ENCODE measurements at places on chromosomes 6 and 20.

- no peak for DNase-seq
Measured at GRCh38 chr6:166389119-166389518, 6.4 kb upstream of the MPC1 start.

- DNase-seq, result no peak
Measured at GRCh38 chr6:116277124-116277523, 2.6 kb downstream of the TSPYL1 start.

DNA sequence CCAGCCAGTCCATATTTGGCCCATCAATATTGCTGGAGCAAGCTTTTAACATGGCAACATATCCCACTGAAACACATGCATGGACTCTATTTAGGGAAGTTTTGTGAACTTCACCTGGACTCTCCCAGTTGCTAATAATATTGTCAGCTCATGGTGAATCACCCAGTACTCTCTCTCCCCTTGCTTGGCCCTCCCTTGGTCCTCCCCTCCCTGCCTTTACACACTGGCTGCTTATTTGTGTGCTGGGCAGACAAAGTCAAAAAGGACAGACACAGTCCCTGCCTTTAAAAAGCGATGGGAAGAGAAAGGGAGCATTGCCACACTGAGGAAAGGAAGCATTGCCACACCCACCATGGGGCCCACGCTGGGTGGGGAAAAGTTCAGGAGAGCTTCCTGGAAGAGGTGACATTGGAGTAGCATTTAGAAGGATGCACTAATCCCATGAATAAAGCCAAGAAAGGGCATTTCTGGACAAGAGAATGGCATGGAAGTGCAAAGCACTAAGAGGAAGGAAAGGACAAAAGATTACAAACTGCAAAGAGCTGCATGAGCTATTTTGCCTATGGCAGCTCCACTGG, 143.4 kb upstream of the EXOC2 start:
- DNase-seq, result no peak

DNA sequence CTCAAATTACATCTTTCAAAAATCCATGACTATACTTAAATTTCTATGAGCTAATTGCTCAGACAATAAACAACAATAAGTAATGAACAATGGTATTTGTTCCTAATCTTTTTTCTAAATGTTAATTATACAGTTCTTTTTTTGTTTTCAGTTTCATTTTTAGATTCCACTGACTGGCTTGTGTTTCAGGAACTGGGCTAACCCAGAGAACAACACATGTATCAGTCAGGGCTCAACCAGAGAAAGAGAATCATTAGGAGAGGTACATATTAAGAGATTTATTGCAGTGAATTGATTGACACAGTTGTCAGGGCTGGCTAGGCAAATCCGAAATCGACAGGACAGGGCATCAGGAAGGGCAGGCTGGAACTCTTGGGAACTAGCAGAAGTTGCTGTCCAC, 182.8 kb downstream of the GRM1 start:
- no peak for DNase-seq

- DNase-seq, result no peak
Measured at GRCh38 chr6:131949909-131950766, 1.0 kb downstream of the CCN2 start.

DNA sequence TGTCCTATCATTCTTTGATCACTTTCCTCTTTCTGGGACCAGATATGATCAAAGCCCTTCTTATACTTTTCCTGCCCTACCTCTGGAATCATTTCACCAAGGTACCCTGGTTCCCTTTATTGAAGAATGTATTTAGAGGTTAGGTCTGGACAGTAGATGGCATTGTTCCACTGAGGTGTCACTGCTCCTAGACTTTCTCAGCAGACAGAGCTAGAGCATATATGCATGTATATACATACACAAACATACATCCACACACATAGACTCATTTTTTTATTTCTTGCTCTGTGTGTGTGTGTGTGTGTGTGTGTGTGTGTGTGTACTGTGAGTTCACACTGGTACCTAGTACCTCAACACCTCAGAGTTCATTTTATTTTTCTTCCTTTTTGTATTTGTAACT, 40.9 kb downstream of the PTPRA start:
- no peak for DNase-seq

- DNase-seq, result no peak
Measured at GRCh38 chr20:16601047-16601446, 27.8 kb upstream of the KIF16B start.

DNA sequence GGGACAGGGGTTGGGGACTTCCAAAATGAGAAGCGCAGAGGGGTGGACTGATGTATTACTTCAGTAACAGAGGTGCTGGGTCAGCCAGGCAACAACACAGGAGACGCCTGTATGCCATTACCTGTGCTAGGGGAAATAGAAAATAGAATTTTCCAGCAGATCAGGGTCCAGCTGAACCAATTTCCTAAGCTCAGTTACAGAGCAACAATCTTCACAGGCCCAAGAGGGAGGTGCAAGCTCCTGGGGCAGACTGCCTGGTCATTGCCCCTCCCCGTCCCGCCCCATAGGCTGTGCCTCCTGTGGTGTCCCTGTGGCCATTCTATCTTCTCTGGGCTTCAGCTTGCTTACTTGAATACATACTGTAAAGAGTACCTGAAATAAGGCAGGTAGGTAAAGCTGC, 3.7 kb downstream of the KCNK5 start:
- no peak for DNase-seq

DNA sequence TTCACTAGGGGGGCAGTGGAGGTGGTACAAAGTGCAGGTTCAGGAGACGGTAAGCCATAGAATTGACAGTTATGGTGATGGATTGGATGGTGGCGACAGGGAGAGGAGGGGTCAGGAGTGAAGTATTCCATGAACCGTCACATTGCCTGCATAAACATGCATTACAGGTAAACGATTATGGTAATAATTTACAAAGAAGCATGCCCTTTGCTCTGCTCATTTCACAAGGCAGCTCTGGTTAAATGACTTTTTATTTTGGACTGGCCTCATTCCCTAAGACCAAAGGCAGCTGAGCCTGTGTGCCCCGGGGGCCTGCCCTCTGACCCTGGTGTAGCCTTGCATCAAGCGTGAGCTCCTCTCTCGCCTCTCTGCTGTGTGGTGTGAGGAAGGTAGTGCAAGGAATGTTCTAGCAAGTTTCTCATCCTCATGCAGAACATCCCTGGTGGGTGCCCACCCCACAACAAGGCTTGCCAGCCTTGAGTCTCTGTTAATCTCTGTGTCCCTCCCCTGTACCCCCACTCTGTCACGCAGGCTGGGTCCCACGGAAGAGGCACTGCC, 59.0 kb downstream of the PPP1R14C start:
- DNase-seq, result no peak

DNA sequence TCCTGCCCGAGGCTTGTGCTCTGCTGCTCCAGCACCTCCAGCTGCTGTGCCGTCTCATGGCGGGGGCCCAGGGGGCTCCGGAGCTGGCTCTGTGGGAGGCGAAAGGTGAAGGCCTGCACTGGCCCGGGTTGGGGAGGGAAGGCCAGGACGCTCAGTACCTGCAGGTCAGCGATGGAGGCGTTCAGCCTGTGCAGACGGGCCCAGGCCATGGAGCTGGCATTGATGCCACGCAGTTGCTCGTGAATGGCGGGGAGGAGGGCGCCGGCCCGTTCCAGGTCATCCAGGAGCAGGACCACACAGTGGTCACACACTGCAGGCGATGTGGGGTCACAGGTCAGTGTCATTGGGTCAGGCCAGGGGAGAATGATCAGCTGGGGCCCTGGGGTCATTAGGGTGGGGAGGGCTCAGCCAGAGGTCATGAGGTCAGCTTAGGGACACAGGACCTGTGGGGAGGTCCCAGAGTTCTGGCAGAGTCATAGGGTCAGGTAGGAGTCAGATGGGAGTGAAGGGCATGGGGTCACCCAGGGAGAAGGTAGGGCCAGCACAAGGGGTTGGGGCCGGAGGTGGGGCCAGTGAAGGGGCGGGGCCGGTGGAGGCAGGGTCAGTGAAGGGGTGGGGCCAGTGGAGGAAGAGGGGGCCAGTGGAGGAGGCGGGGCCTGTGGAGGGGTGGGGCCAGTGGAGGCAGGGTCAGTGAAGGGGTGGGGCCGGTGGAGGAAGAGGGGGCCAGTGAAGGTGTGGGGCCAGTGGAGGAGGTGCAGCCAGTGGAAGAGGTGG, 18.0 kb downstream of the ADRM1 start:
- DNase-seq, result no peak

DNA sequence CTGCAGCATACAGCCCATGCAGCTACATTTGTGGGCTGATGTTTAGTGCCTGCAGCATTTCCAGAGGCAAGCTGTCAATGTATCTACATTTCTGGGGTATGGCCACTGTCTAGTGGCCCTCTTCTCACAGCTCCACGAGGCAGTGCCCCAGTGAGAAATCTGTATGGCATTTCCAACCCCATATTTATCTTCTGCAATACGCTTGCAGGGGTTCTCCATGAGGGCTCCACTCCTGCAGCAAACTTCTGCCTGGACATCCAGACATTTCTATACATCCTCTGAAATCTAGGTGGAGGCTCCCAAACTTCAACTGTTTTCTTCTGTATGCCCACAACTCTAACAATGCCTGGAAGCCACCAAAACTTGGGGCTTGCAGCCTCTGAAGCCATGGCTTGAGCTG, 502.3 kb downstream of the C6orf118 start:
- DNase-seq, result no peak

DNA sequence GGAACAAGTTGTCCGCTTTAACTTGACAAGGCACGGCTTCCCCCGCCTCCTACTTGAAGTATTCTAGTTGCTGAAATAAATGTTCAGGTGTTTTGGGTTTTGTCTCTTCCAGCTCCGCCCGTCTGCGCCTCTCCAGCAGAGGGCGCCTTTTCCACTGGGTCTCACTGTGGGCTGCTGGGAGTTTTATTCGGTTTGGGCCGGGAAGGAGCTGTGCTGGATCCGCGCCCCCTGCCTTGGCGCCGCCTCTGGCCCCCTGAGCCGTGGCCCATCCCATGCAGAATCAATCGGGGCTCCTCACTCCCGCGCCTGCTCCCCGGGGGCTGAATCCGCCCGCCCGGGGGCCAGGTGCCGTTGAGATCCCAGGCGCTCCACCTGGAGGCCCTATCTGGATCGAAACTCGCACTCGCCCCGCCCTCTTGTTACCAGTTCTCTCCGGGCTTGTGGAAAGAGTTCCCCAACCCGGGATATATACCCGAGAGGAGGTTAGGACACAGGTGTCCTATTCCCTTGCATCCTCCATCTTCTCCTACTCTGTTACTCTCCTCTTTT, 51.0 kb upstream of the TCF21 start:
- DNase-seq, result peak; percentile 38

- DNase-seq, result no peak
Measured at GRCh38 chr20:63360850-63361518, at the start of gene CHRNA4. CHRNA4 (minus strand) TSS chr20:63361349; CDS start chr20:63361165, 184 bp downstream.

- no peak for DNase-seq
Measured at GRCh38 chr6:72999995-73000394, 225.3 kb downstream of the KHDC1L start.

DNA sequence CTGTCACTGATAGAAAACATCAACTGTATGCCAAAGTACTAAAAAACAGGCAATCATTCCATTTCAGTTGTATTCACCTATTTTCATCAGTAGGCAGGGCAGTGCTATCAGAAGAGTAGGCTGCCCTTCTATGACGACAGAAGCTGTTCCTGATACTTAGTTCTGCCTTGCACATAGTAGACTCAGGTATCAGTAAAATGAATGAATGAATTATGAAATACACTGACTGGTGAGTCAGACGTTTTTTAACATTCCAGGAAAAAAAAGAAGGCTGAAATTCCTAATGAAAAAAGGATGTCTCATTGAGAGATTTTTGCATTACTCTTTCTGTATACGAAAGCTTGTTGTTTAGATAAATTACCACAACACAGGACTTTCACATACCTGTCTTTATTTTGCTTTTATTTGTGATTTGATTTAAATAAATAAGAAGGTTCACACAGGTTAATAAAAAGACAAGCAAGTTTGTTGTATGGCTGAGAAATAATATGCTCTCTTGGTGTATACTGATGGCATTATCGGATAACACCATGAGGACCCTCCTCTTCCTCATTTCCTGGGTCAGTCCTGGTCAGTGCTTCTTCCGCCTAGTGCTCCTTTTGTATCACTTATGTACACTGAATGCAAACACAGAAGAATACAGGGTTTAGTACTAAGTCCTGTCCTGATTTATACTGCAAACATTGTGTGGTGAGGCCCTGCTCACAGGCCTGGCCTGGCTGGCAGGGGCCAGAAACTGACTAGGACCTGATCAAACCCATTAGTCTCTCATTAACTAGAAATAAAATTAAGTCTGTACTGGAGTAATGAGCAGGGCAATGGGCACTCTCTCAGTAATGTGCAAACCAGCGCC, 39.4 kb upstream of the SPDEF start:
- no peak for DNase-seq

DNA sequence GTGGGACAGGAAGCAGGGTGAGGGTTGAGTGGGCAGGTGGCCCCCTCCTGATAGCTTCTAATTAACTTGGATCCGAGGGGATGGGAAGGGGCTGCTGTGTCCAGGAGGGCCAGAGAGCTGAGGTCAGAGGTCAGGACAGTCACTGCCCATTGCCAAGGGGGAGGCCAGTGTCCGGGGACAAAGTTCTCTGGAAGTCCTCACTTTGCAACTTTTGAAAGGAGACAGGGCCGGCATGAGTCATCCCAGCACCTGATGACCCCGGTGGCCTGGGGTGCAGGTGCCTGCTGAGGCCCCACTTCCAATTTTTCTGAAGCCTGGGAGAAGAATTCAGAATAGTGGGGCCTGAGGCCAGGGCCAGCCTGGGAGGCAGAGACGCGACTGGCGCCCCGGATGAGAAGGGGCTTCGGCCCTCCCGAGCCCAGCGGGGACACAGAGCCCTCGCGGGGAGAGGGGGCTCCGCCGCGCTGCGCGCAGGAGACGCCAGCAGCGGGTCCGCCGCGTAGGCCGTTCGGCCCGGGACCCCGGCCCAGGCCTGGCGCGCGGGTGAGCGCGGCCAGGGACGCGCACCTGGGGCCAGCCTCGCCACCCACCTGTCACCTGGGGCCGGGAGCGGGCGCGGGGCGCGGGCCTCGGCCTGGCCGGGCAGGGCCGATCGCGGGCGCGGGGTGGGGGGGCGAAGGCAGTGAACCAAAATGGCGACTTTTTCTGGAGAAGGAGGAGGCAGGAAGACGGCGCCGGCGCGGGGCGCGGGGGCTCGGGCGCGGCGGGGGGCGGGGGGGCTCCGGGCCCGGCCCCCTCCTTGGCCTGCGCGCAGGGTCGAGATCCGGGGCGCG, 586 bp downstream of the ZNF512B start:
- DNase-seq, result no peak

DNA sequence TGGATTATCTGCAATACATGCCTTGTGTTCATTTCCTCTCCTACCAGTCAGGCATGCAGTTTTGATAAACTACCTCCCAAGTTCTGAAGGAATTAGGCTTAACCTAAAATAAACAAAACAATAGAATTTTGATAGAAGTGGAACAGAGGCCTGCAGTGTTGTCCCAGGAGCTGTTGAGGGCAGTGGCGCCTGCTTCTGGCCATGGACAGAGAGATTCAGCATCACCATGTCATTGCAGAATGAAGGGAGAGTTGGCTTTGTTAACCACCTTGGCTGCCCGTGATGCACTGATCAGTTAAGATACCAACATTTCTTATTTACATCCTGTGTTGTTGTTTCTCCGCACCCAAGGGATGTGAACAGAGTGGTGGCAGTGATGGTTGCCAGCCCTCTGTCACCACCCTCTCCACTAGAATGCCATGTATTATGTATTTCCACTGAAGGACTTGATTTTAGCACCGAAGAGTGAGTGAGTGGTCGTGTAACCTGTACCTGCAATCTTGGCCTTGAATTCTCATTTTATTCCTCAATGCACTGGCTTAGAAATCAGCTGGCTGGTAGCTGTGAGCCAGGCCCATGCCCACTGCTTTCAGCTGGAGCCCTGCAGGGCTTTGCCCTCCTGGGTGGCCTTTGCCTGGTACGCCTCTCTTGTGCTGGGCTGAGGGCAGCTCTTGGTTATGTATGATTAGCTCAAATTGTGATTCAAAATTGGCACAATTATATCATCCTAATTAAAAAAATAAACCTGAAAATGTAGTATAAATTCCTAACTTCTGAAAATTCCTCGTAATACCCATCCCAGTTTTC, 56.5 kb downstream of the SHLD1 start:
- DNase-seq, result no peak

GRCh38 chr20:16810216-16810615, 62.1 kb downstream of the OTOR start:
- no peak for DNase-seq

Measured in NCI-H187 treated with DMSO at 0.1 percent for 48 hours (cell line).